ENCODE measurements at places on chromosomes 6 and 20.

GRCh38 chr6:79404261-79404660 is 133.0 kb downstream of the LCA5 start:
- no peak for DNase-seq

- no peak for DNase-seq
Measured at GRCh38 chr20:36063916-36064657, 90.5 kb upstream of the EPB41L1 start.

DNA sequence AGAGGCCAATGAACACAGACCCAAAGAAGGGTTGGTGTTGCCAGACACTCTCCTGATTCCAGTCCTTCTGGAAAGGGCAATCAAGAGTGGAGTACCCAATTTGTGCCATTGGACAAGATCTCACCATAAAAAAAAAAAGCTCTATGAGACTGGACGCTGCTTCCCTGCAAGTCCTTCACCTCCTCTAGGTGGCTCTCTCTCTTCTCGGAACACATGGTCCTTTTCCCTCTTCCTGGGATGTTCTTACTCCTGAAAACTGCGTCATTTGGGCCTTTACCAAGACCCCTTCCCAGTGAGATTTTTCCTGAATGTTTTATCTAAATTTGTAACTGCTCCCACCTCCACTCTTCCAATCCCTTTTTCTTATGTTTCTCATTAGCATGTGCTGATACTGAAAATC is 280.8 kb downstream of the FOXA2 start:
- peak; percentile 17 for DNase-seq

- no peak for DNase-seq
Measured at GRCh38 chr6:29035951-29036350, 9.0 kb downstream of the OR2W1 start.

- DNase-seq, result no peak
Measured at GRCh38 chr6:19788686-19789085, 48.5 kb upstream of the ID4 start.

GRCh38 chr6:47230579-47230978 is 79.1 kb downstream of the TNFRSF21 start:
- DNase-seq, result no peak

DNA sequence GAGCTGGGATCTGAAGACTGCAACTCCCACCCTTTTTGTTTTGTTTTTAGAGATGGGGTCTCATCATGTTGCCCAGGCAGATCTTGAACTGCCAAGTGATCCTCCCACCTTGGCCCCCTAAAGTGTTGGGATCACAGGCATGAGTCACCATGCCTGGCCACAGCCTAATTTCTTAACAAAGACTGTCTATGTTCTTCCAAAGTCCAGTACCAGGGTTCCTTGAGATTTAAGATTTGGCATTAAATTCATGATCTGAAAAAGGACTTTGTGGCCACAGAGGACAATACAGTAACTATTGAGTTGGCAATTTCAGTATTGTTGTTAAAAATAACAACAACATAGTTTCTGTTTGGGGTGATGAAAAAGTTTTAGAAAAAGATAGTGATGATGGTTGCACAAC is 28.7 kb upstream of the BEND3 start:
- peak; percentile 21 for DNase-seq

GRCh38 chr20:5135363-5136012 is 8.7 kb downstream of the CDS2 start:
- DNase-seq, result no peak

- DNase-seq, result peak; percentile 53
Measured at GRCh38 chr6:16129623-16130401, 926 bp downstream of the MYLIP start.

GRCh38 chr6:160858886-160859285 is 132.7 kb upstream of the MAP3K4 start:
- no peak for DNase-seq

GRCh38 chr6:74656453-74656852 is 549.4 kb downstream of the COL12A1 start:
- no peak for DNase-seq

DNA sequence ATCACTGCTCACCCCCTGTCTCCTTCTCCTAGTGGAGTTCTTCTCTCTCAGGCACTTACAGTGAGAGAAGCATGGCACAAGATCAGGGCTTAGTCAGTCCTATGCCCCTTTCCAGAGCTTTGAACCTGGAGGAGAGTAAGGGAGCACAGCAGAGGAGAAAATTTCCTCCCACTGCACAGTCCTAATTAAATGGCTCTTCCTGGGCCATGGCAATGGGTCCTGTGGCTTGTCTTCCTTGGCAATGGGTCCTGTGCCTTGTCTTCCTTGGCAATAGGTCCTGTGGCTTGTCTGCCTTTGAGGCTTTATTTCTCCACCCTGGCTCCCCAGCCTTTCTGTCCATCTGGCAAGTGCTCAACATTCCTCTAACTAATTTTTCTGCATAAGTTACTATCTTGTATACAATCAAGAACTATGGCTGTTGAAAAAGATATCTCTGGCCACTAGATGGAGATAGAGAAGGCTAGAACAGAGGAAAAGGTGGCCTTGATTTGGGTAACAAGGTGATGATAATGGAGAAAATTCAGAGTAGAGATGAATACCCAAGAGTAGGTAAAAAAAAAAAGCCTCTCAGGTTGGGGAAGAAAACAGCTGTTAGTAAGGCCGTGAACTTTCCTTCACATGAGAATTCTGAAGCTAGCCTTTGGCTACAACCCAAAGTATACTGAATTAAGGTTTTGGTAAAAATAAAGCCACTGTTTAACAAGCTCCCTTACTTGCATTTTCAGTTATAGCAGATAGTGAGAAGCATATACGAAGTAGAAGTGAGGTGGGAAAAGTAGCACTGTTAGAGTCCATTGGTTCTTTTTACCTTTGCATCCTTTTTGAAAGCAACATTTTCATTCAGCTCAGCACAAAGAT is 504.9 kb downstream of the DOK5 start:
- DNase-seq, result no peak

DNA sequence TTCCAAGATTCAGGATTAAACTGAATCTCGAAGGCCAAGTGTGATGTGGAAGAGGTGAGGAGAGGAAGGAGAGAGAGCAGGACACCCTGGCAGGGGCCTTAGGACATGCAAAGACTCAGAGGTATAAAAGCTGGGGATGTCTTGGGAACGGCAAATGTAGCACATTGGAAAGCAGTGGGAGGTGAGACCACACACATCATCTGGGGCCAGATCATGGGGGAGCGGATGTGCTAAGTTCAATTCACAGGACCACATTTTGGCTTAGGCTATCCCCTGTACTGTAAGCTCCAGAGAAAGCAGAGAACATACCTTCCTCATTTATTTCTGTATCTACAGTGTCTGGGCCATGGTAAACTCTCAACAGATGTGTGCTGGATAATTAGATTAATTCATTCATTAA is 59.5 kb upstream of the MBOAT1 start:
- DNase-seq, result no peak

GRCh38 chr6:106084106-106084988 is 1.8 kb upstream of the PRDM1 start:
- DNase-seq, result peak; percentile 80

DNA sequence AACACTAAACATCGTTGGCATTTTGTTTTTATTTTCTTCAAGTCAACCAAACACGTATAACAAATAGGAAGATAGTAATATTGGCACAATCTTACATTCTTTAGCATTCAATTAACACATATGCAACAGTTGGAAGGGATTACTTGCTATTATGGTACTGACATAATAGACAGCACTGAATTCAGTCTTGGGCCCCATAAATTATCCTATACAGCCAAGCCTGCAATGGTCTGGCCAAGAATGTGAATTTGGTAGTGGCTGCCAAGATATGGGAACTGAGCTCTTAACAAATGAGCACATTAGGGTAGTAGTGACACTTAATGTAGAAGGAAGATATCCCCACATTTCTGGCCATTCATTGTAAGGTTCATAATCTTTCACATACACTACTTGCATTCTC is 44.8 kb upstream of the ARHGAP18 start:
- no peak for DNase-seq
